ENCODE measurements at places on chromosomes 6 and 20.

DNA sequence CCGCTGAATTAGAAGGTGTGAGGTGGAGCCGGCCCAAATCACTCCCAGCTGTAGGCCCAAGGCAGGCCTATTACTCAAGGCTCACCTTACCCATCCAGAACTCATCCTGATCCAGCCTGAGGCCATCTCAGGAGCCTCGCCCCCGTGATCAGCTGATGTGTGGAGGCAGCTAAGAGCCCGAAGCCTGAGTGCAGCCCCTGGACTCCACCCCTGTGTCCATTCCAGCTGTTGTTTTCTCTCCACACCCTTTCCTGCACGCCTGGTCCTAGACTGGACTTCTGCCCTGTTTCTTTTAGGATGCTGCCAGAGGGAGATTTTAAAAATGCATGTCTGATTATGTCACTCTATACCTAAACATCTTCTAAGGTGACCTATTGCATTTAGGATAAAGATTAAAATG lies 124.7 kb upstream of the SUPT3H start:
- no peak for DNase-seq

DNA sequence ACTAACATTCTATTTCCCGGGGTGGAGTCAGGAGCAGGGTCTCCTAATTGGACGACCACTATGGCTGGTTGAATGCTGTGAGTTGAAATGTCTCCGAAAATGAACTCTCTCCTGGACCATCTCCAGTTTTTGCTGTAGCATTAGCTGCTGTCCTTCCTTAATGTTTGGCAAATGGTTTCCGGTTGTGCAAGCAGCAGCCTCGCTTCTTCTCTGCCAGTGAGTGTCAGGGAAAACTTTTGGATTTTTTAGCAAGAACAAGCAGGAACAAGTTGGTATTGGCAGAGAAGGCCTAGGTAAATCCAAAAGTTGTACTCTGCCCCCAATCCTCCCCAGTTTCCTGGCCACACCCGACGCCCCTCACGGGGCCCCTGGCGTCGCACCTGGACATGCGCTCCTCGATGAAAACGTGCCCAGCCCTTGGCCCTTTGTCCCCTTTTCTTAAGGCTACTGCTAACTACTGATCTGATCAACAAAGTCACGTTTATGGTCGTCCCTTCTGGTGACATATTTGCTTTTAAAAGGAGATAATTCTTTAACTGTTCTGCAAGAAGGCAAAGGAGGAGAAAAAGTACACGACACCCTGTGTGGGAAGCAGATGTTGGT lies 103.2 kb downstream of the ARMC2 start:
- DNase-seq, result no peak

GRCh38 chr6:71887744-71888230 lies 1.4 kb downstream of the RIMS1 start:
- no peak for DNase-seq

DNA sequence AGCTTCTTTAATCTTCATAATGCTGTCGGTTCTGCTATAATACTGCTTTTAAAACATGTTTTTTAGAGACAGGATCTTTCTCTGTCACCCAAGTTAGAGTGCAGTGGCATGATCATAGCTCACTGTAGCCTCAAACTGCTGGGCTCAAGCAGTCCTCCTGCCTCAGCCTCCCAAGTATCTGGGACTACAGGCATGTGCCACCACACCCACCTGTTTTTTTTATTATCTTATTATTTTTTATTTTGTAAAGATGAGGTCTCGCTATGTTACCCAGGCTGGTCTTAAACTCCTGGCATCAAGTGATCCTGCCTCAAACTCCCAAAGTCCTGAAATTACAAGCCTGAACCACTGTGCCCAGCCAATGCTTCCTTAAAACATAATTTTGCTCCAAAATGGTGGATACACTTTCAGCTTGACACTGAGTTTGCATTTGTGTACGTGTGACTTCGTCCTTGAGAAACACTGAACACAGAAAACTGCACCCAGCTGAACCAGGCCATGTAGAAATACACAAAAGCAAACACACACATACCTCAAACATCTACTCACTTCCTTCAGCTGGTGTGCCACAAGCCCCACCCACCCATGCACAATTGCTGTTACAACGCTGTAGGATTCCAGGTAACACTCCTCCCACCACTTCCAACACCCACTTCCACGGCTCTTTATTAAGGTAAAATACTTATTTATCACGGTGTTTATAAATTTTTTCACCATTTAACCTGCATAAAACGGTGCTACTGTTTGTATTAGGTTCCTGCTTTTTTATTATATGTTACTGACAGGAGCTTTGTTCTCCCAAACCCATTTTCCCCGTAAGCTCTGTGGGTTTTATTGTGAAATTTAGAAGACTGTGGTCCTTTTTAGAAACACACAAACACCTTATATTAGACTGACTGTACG lies 109.1 kb downstream of the TSHZ2 start:
- no peak for DNase-seq

DNA sequence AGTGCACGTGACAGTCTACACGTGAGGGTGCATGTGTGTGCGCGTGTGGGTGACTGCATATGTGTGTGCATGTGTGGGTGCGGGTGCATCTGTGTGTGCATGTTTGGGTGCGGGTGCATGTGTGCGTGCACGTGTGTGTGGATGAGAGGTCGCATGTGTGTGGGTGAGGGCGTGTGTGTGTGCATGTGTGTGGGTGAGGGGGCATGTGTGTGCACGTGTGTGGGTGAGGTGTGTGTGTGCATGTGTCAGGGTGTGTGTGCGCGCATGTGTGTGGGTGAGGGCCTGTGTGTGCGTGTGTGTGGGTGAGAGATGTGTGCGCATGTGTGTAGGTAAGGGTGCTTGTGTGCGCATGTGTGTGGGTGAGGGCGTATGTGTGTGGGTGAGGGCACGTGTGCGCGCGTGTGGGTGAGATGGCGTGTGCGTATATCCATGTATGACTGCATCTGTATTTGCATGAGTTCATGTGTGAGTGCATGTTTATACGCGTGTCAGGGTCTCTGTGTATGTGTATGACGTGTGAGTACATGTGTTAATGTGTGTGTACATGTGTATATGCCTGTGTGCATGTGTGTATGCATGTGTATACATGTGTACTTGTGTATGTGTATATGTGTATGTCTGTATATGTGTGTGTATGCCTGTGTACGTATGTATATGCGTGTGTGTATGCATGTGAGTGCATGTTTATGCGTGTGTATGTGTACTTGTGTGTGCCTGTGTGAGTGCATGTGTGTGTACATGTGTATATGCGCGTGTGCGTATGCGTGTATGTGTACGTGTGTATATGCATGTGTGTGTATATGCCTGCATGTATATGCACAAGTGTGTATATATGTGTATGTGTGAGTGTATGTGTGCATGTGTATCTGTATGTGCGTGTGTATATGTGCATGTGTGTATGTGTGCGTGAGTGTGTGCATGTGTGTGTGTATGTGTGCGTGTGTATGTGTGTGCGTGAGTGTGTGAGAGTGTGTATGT lies 4.1 kb upstream of the LIME1 start:
- DNase-seq, result no peak

DNA sequence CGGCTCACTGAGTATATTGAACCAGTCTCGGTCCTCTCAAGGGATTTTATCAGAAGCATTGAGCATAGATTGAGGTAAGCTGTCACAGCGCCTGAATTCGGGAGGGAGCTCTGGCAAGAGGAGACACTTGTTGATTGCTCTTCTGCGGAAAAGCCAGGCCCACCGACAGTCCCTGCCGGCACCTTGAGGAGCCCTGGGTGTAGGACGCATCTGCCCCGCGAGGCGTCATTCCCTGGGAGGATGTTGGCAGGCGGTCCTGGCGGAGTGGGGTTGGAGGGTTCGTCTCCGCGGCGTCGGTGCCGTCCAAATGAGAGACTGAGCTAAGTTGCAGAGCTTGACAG lies 843 bp downstream of the FBXO9 start:
- DNase-seq, result peak; percentile 14
